ENCODE measurements at places on chromosomes 7 and 10. TPM values are rescaled to one million over a fixed set of nuclear protein-coding genes. Genes with fewer than 3 reads are reported as not detected.

FAM185A gene
- total RNA-seq, result 5.6 TPM

INSYN2A gene
- 1.7 TPM for total RNA-seq

SFTPA2 gene
- total RNA-seq, result not detected

PAPOLB gene
- total RNA-seq, result not detected

RGS10 gene
- total RNA-seq, result 52.0 TPM

RAB19 gene
- total RNA-seq, result not detected

MUC3A gene
- 22.0 TPM for total RNA-seq

TMEM225B gene
- 0.76 TPM for total RNA-seq

TMEM273 gene
- total RNA-seq, result not detected

OR6B1 gene
- not detected for total RNA-seq

ADAM12 gene
- 4.1 TPM for total RNA-seq

All from A549 treated with ZK216348 at 1 μM for 4 hours (cell line).